ENCODE measurements at places on chromosomes 12 and 14. TPM values are rescaled to one million over a fixed set of nuclear protein-coding genes. Genes with fewer than 3 reads are reported as not detected.
A peak's percentile ranks its signal among the peaks of the same experiment; 100 is the strongest.

Gene CPNE6
- total RNA-seq, result not detected

Gene HOXC6
- total RNA-seq, result not detected

Gene PTPRQ
- total RNA-seq, result 0.35 TPM

Gene TBC1D30
- 1.2 TPM for total RNA-seq

Gene PUS1
- total RNA-seq, result 19.5 TPM

- no peak for DNase-seq
- H3K27ac ChIP-seq, result no peak overlapping the region
- H3K4me1 ChIP-seq, result no peaks in the 10 kb centered on the region
- peaks cover 5% of the 10 kb centered on the region for H3K27me3 ChIP-seq
- no peak overlapping the region for H3K4me3 ChIP-seq
- no peaks in the 10 kb centered on the region for H3K36me3 ChIP-seq
Observed at GRCh38 chr14:21924479-21924878, 250.9 kb upstream of the OR4E1 start.

GRCh38 chr14:86221000-86221399, 691.1 kb downstream of the FLRT2 start:
- H3K4me3 ChIP-seq, result no peak overlapping the region

GRCh38 chr12:47021298-47021697, 58.1 kb upstream of the PCED1B start:
- peaks cover 1% of the 10 kb centered on the region for H3K27me3 ChIP-seq
- no peaks in the 10 kb centered on the region for H3K36me3 ChIP-seq
- no peak overlapping the region for H3K27ac ChIP-seq
- no peak overlapping the region for H3K4me3 ChIP-seq
- no peak for DNase-seq

GRCh38 chr12:27305673-27306456, 26.8 kb upstream of the BMAL2 start:
- H3K4me3 ChIP-seq, result no peak overlapping the region
- H3K27me3 ChIP-seq, result no peaks in the 10 kb centered on the region
- no peak for DNase-seq
- H3K27ac ChIP-seq, result peak overlapping the region; percentile 72
- H3K4me1 ChIP-seq, result peaks cover 28% of the 10 kb centered on the region

GRCh38 chr12:68180792-68181744, 21.5 kb upstream of the IFNG start:
- no peak for DNase-seq
- H3K27ac ChIP-seq, result no peak overlapping the region
- no peak overlapping the region for H3K4me3 ChIP-seq
- peaks cover 2% of the 10 kb centered on the region for H3K4me1 ChIP-seq
- no peaks in the 10 kb centered on the region for H3K36me3 ChIP-seq

DNA sequence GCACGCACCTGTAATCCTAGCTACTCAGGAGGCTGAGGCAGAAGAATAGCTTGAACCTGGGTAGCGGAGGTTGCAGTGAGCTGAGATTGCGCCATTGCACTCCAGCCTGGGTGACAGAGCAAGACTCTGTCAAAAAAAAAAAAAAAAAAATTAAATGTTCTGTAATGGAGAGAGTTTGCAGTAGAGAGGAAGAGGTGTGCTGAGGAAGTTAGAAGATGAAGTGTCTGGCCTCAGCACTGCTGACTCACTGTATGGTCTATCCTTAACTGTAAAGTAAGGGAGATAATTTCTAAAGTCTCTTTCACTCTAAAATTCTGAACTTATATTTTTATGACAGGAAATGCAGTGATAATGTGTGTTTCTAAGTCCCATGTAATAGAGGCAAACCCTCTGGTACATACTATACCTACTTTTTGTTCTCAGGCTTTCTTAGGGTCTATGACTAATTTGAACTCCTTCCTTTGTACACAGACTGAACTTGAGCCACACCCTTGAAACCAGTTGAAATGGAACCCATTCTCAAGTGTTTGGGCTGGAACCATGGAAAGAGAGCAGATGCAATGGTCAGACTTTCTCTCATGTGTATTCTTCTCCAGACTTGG, 278.1 kb upstream of the FAR2 start:
- no peaks in the 10 kb centered on the region for H3K36me3 ChIP-seq
- no peak overlapping the region for H3K4me3 ChIP-seq
- DNase-seq, result no peak
- peaks cover 8% of the 10 kb centered on the region for H3K4me1 ChIP-seq
- no peak overlapping the region for H3K27ac ChIP-seq

GRCh38 chr12:45914090-45914489, 76.3 kb downstream of the SCAF11 start:
- H3K4me1 ChIP-seq, result peaks cover 19% of the 10 kb centered on the region
- peaks cover 3% of the 10 kb centered on the region for H3K36me3 ChIP-seq
- no peak overlapping the region for H3K4me3 ChIP-seq

DNA sequence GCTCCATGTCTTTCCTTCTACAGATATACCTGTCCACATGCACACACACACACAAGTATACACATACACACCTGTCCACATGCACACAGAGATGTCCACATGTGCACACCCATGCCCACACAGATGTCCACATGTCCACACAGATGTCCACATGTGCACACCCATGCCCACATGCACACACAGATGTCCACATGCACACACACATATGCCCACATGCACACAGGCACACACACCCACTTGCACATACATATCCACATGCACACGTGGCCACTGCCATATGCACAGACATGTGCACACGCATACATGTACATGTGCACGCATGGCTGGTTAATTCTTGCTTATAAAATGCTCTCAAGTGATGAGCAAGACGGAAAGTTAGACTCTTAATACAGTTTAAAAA, 32.2 kb downstream of the ELK3 start:
- no peak for DNase-seq
- H3K36me3 ChIP-seq, result peaks cover 25% of the 10 kb centered on the region
- no peak overlapping the region for H3K27ac ChIP-seq
- peaks cover 18% of the 10 kb centered on the region for H3K4me1 ChIP-seq
- H3K4me3 ChIP-seq, result no peak overlapping the region
